Urinary bladder (tissue), 4 donors: ENCODE measurements at places on chromosomes 11 and 22. TPM values are rescaled to one million over a fixed set of nuclear protein-coding genes. Genes with fewer than 3 reads are reported as not detected.

Gene IGLL5
- total RNA-seq, result 0.69 TPM

DNA sequence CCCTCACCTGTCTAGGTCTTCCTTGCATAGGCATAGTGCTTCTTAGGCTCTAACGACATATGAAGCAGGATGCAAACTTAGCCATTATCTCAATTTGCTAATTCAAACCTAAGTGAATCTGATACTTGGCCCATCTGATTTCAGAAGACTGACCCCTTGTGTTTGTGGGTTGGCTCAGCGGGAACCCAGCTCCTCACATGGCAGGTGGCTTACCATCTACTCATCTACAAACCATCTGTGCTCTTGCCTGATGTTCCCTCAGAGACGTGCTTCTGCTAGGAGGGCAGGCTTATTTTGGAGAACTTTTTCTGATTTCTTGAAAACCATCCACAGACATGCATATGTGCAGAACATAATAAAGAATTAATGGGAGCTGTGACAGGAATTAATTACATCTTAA lies 15.2 kb downstream of the ELMOD1 start:
- DNase-seq, result no peak

Gene GSC2
- not detected for total RNA-seq

Gene MPEG1
- 13.7 TPM for total RNA-seq

GRCh38 chr11:113173126-113173525 lies 141.3 kb upstream of the TTC12 start:
- no peak for DNase-seq

Gene GRK3
- 15.8 TPM for total RNA-seq

DNA sequence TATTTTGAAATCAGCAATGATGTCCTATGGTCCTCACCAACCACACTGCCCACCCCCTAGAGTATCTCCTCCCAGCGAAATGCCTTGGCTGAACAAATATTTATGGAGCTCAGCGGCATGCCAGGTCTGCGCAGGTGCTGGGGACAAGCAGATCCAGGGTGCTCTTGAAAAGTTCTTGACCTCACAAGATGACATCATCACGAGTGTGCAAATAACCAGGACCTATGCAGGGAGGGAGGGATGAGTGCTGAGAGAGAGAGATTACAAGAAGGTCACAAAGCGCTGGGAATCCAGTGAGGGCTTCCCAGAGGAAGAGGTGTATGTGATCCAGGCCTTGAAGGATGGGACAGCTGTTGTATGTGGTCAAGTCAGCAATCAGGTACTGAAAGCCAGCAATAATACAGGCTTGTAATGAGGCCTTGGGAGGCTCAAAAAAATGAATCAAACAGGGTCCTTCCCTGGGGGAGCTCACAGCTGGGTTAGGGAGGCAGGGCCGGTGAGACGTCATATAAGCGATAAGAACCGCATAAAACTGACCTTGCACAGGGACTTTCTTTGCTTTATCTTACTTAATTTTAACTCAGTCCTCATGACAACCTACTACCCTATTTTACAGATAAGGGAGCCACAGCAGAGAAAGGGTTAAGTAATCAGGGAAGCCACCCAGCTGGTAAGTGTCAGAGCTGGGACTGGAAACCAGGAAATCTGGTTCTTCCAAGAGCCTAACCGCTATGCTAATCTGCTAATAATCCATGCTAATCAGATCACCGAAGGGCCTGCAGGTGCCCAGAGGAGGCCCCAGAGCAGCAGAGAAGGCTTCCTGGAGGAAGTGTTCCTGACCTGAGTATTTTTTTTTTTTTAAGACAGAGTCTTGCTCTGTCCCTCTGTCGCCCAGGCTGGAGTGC lies 8.2 kb downstream of the ARRB1 start:
- DNase-seq, result no peak

Gene DCHS1
- total RNA-seq, result 49.2 TPM

DNA sequence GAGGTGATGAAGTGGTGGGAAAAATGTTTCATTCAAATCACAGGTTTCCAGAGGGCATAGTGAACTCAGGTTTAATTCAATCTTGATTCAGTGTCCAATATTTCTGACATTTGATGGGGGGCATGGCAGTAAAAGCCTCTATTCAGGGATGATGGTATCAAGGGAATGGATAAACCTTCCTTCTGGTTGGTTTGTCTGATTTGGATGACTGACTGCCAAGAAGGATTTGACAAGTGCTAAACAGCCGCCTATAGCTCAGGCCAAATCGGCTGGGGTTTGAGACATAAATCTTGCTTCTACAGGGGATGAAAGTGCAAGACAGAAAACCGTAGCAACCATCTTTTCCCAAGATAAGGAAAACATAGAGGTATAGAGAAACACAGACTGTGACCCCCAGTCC lies 121.8 kb upstream of the C11orf87 start:
- DNase-seq, result no peak

Gene VPREB1
- not detected for total RNA-seq

GRCh38 chr11:104327861-104328511 lies 164.0 kb upstream of the PDGFD start:
- peak; percentile 15 for DNase-seq

DNA sequence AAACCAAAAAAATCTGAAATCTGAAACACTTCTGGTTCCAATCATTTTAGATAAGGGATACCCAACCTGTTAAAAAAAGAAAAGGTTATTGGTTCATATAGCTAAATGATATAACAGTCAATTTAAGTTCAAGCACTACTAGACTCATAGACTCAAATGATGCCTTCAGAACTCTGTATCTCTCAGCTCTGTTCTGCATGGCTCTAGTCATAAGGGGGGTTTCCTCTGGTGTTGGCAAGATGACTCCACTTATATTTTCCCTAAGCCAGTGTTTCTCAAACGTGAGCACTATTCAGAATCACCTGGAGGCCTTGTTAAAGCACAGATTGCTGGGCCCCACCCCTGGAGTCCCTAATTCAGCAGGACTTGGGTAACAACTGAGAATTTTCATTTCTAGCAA lies 11.5 kb upstream of the RRAS2 start:
- DNase-seq, result no peak

DNA sequence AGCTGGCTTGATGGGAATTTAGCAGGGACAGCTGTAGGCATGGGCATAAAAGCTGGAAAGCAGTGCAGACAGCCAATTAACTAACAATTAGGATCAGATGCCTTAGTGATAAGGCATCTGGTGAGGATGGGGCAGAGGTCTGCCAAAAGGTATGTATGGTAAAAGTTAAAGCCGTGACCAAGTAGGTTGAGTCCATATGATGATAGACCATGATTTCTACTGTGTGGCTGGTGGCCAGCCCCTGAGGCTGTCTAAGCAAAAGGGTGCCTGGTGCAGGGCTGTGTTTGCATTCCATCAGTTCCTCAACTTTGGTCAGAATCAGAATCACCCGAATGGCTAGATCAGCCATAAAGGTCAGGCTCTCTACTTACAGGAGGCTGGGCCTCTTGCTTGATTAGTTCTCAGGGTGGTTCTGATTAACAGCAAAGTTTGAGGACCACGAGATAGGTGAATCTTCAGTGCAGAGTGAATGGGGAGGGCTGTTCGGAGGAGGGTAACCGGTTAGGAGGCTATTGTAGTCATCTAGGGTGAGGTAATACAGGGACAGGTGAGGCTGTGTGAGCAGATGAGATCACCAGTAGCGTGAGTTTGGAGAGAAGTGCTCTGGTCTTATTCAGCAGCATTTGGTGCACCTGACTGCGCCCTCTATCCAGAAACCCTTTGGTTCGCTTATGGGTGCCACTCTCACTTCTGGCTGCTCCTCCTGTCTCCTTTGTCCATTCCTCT lies 27.2 kb downstream of the PPFIBP2 start:
- no peak for DNase-seq

DNA sequence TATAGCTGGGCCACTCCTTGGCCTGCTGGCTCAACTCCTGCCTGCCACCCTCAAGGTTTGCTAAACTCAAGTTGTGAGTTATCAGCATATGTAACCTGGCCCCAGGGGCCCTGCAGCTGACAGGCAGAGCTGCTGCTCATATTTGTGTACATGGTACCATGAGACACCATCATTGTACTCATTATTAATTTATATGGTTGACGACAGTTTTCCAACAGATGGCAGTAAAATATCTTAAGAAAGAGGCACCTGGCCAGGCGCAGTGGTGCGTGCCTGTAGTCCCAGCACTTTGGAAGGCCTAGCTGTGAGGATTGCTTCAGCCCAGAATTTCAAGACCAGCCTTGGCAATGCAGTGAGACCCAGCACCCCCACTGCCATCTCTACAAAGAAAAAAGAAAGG lies 11.4 kb upstream of the DENND5A start:
- no peak for DNase-seq

Gene SYT7
- 1.1 TPM for total RNA-seq

DNA sequence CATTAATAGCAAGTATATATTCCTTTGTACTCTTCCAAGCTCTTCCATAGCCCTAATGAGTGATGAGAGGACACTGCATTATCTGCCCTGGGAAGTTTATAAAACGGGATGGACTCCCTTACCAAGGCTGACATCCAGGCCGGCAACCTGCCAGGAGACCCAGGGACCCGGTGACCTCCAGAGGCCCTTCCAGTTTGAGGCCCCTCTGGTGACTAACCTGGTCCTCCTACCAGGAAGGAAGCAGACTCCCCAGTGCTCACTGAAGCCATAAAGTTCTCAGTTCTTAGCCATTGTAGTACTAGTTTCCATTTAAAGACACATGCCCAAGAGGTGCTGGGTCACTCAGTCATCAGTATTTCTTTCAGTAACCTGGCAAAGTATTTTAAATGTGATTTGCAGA lies 345.4 kb downstream of the TENM4 start:
- DNase-seq, result no peak

Gene POU2F3
- 0.58 TPM for total RNA-seq

DNA sequence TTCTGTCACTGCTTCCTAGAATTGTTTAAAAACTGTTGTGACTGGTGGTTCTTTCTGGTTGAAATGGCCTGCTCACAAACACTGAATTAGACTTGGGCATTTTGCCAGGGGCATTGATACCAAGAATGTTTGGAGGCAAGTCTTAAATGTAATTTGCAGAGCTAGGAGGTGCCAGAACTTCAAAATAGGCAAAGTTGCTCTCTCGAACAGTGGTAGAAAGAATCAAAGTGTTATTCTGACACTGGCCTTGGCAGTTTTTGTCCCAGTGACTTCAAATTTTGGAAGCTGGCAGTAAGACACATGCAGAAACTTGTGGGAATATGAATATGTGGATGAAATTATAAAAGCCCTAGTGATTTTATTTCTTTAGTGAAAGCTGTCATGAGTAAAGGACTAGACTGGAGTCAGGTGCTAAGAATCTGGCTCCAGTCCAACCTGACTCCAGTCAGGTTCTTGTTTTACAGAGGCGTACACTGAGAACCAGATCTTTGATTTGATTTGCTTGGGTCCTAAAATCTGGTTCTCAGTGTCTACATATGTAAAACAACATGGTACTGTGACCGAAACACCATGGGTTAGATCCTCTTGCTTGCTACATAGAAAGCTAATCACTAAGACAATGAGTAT lies 20.9 kb downstream of the SVIP start:
- DNase-seq, result no peak

- no peak for DNase-seq
Observed at GRCh38 chr11:126284829-126285228, 1.9 kb downstream of the TIRAP start.

DNA sequence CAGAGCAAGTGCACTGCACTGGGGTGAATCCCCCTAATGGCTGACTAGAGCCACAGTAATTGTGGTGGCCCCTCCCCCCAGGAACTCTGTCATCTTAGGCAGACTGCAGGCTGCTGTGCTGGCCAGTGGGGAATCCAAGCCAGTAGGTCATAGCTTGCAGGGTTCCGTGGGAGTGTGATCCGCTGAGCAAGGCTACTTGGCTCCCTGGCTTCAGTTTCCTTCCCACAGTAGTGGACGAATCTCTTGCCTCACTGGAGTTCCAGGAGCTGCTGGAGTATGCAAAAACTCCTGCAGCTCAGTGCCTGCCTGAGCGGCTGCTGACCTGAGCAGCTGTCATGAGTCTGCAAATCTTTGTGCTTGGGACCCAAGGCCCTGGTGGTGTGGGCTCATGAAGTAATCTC lies 13.2 kb downstream of the OOSP3 start:
- DNase-seq, result no peak

Gene MCAT
- total RNA-seq, result 6.3 TPM

Gene SERPING1
- total RNA-seq, result 53.6 TPM

- no peak for DNase-seq
Observed at GRCh38 chr11:3939651-3940190, 84.3 kb downstream of the STIM1 start.

- DNase-seq, result no peak
Observed at GRCh38 chr11:115924744-115925567, 420.7 kb upstream of the CADM1 start.

Gene CREB3L1
- 44.3 TPM for total RNA-seq

DNA sequence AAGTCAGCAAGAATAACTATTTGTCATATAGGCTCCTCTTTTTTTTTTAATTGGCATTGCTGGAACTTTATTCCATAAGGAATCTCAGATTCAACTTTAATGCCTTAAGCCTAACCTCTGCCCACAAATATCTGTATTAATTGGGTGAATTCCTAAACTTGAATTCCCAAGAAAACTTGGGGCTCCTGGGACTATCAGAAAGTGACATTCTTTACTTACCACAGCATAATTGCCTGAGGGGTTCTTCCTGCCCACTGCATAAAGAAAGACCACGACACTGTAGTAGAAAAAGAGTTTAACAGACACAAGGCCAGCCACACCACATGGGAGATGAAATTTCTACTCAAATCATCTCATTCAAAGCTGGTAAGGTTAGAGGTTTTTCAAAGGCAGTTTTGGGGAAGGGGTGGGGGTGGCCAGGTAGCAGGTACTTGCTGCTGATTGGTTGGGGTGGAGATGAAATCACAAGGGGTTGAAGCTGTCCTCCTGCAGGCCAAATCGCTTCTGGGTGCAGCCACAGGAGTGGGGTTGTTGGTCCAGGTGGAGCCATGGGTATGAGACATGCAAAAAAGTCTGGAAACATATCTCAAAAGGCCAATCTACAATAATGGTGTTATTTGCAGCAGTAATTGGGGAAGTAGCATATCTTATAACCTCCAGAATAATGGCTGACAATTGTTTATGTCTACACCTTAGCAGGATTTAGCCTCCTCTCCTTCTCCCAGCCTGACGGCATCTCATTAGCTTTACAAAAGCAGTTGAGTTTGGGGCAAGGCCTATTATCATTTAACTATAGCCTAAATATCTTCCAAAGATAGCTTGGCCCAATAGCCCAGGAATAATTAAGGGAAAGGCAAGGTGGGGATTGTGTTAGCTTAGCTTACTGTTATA lies 4.8 kb upstream of the NLRP10 start:
- DNase-seq, result no peak
